ENCODE measurements at places on chromosomes 16 and 17. TPM values are rescaled to one million over a fixed set of nuclear protein-coding genes. Genes with fewer than 3 reads are reported as not detected.

Gene PDP2
- 6.6 TPM for total RNA-seq

Gene BRIP1
- total RNA-seq: 3.7 TPM

Gene ITGA2B
- 1.6 TPM for total RNA-seq

Gene IGSF6
- not detected for total RNA-seq

Gene ABCA9
- total RNA-seq: not detected

Gene NPIPA2
- 2.0 TPM for total RNA-seq

Gene ATP2C2
- 0.25 TPM for total RNA-seq

Gene USP6
- 0.04 TPM for total RNA-seq

Gene PRDM7
- not detected for total RNA-seq

Gene EVI2A
- not detected for total RNA-seq

Gene UBE2I
- 178 TPM for total RNA-seq

Gene RNF43
- total RNA-seq: 0.38 TPM

Gene PKMYT1
- 84.8 TPM for total RNA-seq

Gene TMEM238L
- not detected for total RNA-seq

Gene KRT33B
- not detected for total RNA-seq

Gene CTRB1
- total RNA-seq: not detected

Gene PROCA1
- total RNA-seq: 1.1 TPM

Gene TEKT5
- not detected for total RNA-seq

Gene LGALS9B
- not detected for total RNA-seq

Gene CA7
- not detected for total RNA-seq

Gene MLKL
- total RNA-seq: 38.7 TPM

Gene RRAD
- 12.7 TPM for total RNA-seq

Gene MAPT
- 1.5 TPM for total RNA-seq

Gene DPEP2
- not detected for total RNA-seq

Gene ATP2A3
- 4.9 TPM for total RNA-seq

Data from A549 treated with ZK216348 at 1 μM for 4 hours (cell line).